Chondrocyte (in vitro differentiated cells): ENCODE measurements at places on chromosomes 6 and 20.

DNA sequence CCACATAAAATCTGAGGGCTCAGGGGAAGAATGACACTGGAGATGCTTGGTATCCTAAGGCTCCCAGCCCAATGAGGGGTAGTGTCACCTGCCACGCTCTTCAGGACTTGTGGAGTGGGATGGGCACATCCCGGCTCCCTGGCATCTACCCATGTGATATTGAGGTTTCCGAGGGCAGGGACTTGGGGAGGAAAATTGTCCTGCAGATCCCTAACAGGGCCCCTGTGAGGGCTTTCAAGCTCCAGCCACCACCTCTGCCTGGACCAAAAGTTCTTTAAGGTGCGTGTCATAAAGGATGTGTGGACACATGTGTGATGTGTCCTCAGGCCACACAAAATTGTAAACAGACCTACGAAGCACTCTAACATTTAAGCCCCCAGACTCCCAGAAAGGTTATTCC is 2.5 kb downstream of the SCML4 start:
- H3K27me3 ChIP-seq = no peaks in the 10 kb centered on the region
- H3K4me3 ChIP-seq = no peak overlapping the region
- H3K36me3 ChIP-seq = no peaks in the 10 kb centered on the region
- peaks cover 27% of the 10 kb centered on the region for H3K4me1 ChIP-seq

DNA sequence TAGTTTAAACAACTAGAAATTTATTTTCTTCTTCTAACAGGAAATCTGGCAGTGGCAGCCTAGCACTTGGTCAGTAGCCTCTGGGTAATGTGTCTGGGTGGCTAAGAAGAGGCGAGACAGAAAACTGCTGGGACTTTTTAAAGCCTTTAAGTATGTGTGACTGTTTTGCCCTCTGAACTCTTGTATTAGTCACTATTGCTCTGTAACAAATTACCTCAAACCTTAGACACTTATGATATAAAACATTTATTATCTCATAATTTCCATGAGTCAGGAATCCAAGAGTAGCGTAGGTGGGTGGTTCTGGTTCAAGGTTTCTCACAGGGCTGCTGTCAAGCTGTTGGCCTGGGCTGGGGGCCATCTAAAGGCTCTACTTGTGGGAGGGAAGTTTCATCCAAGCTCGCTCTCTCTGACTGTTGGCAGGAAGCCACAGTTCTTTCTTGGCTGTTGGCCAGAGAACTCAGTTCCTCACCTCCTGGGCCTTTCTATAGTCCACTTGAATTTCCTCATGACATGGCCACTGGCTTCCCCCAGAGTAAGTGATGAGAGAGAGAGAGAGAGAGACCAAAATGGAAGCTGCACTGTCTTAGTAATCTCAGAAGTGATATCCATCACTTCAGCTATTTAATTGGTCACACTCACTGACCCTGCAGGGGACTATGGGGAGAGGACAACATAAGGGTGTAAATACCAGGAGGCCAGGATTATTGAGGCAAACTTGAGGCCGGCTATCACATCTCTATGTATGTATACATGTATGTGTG is 17.4 kb upstream of the TBC1D22B start:
- H3K36me3 ChIP-seq = no peaks in the 10 kb centered on the region
- peaks cover 70% of the 10 kb centered on the region for H3K4me1 ChIP-seq
- peak overlapping the region; percentile 100 for H3K27ac ChIP-seq

- no peaks in the 10 kb centered on the region for H3K27me3 ChIP-seq
- H3K4me3 ChIP-seq = no peak overlapping the region
- no peak overlapping the region for H3K27ac ChIP-seq
These were observed 65.8 kb downstream of the BTBD9 start for GRCh38 chr6:38573801-38574395.

GRCh38 chr6:110944681-110945151 is 13.8 kb upstream of the GTF3C6 start:
- peaks cover 10% of the 10 kb centered on the region for H3K4me1 ChIP-seq
- peak overlapping the region; percentile 75 for H3K27ac ChIP-seq
- no peaks in the 10 kb centered on the region for H3K27me3 ChIP-seq
- no peak for DNase-seq
- H3K36me3 ChIP-seq = no peaks in the 10 kb centered on the region

DNA sequence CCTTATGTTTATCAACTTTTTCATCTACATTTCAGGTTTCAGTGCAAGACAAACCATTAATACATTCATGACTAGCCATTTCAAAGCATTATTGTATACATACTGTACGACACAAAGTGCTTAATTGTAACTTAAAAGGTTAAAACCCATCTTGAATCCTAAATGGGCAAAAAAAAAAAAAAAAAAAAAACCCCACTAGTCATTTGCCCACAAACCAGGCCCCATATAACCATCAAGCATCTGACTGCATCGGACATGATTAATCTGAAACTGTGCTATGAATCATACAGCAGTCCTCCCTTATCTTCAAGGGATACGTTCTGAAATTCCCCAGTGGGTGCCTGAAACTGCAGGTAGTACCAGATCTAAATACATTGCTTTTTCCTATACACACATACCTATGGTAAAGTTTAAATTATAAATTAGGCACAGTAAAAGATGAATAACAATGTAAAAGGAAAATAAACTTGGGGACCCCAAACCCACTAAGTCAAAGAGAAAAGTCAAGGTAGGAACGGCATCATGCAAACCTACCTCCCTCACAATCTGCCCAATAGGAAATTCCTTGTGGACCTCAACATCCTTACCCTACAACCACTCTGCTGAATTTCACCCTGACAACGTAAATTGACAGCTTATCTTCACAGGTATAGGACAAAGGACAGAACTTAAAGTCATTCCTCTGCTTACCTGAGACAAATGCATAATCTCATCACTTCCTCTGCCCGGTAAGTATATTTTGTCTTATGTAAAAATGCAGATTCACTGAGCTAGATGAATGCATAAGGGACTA is 14.3 kb downstream of the B4GALT5 start:
- peaks cover 73% of the 10 kb centered on the region for H3K4me1 ChIP-seq
- DNase-seq = no peak

- H3K36me3 ChIP-seq = no peaks in the 10 kb centered on the region
- H3K27ac ChIP-seq = no peak overlapping the region
- H3K4me3 ChIP-seq = no peak overlapping the region
- H3K4me1 ChIP-seq = no peaks in the 10 kb centered on the region
- peaks cover 22% of the 10 kb centered on the region for H3K27me3 ChIP-seq
- DNase-seq = no peak
These were observed 4.5 kb upstream of the DEFB126 start for GRCh38 chr20:137668-138490.

DNA sequence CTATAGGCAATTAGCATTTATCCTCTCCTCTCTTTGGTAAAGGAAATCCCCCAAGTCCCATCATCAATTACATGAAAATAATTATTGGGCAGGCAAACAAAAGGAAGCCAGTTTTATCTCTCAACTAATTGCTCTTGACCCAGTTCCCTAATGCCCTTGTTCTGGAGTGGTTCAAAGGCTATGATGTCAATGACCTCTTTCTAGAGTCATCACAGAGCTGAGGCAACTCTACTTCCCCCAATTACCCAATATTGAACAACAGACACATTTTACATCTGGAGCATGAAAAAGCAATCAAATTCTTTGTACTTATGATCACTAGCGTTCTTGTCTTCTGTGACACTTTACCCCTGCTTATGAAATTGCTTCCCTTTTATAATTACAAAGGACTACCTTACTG is 43.5 kb downstream of the NT5E start:
- peaks cover 31% of the 10 kb centered on the region for H3K4me1 ChIP-seq
- H3K27ac ChIP-seq = no peak overlapping the region
- H3K4me3 ChIP-seq = no peak overlapping the region
- no peak for DNase-seq
- H3K27me3 ChIP-seq = no peaks in the 10 kb centered on the region
- peaks cover 18% of the 10 kb centered on the region for H3K36me3 ChIP-seq

DNA sequence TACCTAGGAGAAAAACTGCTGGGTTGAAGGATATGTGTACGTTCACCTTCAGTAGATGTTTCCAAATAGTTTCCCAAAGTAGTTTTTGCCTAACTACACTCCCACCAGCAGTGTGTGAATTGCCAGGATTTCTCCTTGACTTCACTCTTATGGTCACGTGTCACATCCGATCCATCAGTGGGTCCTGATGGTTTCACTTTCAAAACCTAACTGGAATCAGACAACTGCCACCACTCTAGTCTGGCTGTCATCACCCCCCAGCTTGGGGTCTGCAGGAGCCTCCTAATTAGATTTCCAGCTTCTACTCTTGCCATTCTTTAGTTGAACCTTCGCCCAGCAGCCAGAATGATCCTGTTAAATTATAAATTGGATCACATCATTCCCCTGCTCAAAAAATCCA is 8.5 kb upstream of the SLC12A5 start:
- peaks cover 71% of the 10 kb centered on the region for H3K27me3 ChIP-seq
- H3K27ac ChIP-seq = no peak overlapping the region
- H3K4me3 ChIP-seq = no peak overlapping the region
- H3K36me3 ChIP-seq = no peaks in the 10 kb centered on the region
- H3K4me1 ChIP-seq = peaks cover 6% of the 10 kb centered on the region

- H3K4me1 ChIP-seq = peaks cover 12% of the 10 kb centered on the region
- DNase-seq = no peak
- no peak overlapping the region for H3K4me3 ChIP-seq
- no peaks in the 10 kb centered on the region for H3K36me3 ChIP-seq
These were observed 38.7 kb downstream of the GSTA2 start for GRCh38 chr6:52724406-52725121.

DNA sequence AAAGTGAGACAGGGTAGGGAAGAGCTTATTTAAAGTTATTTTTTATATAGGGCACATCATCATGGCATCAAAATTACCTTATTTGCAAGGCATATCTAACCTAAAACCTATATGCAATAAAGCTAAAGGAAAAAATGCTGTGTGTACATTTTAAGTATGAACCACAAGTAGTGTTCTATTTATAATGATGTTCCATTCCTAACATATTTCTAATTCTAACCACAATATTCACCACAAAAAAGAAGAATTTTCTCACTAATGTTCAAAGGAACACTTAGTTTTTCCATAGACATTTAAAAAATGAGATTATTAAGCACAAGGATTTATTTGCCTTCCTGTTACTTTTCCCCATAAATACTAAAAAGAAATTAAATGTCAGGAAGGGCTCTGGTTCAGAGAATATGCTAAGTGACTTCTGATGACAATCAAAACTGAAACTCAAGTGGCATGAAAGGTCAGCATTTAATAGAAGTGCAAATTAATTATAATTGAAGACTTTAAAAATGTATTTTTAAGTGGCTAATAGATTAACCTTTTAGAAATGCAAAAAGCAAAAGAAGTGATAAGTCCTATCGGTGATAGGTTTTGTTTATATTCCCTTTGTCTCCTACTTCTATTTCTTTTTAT is 25.1 kb downstream of the GPR63 start:
- H3K27ac ChIP-seq = peak overlapping the region; percentile 69
- no peak overlapping the region for H3K4me3 ChIP-seq
- H3K27me3 ChIP-seq = no peaks in the 10 kb centered on the region
- DNase-seq = no peak
- H3K4me1 ChIP-seq = peaks cover 67% of the 10 kb centered on the region

GRCh38 chr20:24984961-24985640 is 7.5 kb downstream of the APMAP start:
- peaks cover 2% of the 10 kb centered on the region for H3K4me1 ChIP-seq
- H3K27ac ChIP-seq = no peak overlapping the region
- no peak overlapping the region for H3K4me3 ChIP-seq
- no peaks in the 10 kb centered on the region for H3K27me3 ChIP-seq

- no peaks in the 10 kb centered on the region for H3K36me3 ChIP-seq
- no peaks in the 10 kb centered on the region for H3K27me3 ChIP-seq
- DNase-seq = no peak
- H3K27ac ChIP-seq = peak overlapping the region; percentile 24
- peaks cover 23% of the 10 kb centered on the region for H3K4me1 ChIP-seq
These were observed 170.7 kb downstream of the CDC5L start for GRCh38 chr6:44558024-44558831.

DNA sequence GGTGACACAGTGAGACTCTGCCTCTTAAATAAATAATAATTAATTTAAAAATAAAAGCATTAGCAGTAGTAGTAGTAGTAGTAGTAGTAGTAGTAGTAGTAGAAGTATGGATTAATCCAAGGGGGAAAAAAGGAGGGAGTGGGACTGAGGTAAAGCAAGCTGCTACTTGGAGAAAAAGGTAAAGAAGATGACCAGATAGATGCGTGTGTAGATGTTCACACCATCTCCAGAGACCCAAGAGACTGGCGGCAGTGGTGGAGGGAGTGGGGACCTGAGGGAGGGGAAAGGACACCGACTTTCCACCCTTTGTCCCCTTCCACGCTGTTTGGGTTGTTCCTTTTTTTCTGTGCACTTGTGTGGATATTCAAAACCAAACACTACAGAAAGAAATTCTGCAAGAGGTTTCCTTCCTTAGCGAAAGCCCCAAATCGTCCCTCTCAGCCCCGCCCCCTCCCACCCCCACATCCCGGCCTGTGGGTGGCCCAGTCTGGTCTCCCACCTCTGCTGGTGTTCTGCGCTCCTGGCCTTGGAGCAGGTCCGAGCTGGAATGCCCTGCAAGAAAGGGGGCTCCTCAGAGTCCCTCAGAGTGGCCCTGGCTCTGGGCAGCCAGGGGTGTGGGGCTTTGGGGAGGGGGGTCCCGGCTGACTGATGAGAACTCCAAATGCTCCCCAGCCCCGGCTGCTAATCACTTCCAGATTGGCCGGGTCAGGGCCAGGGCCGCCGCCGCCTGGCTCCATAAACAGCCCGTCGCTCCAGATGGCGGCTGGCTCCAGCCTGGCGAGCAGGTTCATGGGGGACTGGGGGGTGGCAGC is 60.2 kb downstream of the UBE2V1 start:
- H3K27ac ChIP-seq = no peak overlapping the region
- H3K4me3 ChIP-seq = no peak overlapping the region
- H3K27me3 ChIP-seq = no peaks in the 10 kb centered on the region
- H3K4me1 ChIP-seq = peaks cover 29% of the 10 kb centered on the region
- H3K36me3 ChIP-seq = no peaks in the 10 kb centered on the region

DNA sequence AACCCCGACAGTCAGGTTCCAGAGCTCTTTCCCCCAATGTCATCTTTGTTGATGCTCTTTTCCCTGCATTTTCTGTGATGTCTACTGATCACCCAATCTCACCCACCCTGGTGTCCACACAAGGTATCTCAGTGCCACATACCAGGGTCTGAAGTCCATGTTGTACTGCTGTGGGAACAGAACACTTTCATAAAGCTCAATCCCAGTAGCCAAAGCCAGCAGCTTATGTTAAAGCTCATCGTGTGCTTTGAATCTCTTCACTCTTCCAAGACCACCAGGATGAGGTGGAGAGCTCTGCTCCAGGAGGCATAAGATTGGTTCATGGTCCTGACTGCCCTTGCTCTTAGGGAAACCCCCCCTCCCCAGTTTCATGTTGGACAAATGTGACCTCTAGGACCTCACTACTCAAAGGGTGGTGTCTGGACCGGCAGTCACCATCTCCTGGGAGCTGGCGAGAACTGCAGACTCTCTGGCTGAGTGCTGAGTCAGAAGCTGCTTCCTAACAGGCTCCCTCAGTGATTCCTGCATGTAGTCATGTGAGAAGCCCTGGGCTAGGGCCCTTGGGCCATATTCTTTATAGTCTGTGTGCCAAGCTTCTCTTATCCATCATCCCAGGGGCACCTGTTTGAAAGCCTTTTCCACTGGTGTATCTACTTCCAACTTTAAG is 13.4 kb upstream of the CPNE5 start:
- no peaks in the 10 kb centered on the region for H3K27me3 ChIP-seq
- DNase-seq = no peak
- H3K4me3 ChIP-seq = no peak overlapping the region
- peaks cover 14% of the 10 kb centered on the region for H3K36me3 ChIP-seq
- H3K27ac ChIP-seq = peak overlapping the region; percentile 30
- H3K4me1 ChIP-seq = peaks cover 30% of the 10 kb centered on the region
